Mesothelial cell of epicardium (in vitro differentiated cells): ENCODE measurements at places on chromosomes 1 and 21.

GRCh38 chr1:9701665-9702064 lies 50.1 kb downstream of the PIK3CD start:
- no peak for DNase-seq

DNA sequence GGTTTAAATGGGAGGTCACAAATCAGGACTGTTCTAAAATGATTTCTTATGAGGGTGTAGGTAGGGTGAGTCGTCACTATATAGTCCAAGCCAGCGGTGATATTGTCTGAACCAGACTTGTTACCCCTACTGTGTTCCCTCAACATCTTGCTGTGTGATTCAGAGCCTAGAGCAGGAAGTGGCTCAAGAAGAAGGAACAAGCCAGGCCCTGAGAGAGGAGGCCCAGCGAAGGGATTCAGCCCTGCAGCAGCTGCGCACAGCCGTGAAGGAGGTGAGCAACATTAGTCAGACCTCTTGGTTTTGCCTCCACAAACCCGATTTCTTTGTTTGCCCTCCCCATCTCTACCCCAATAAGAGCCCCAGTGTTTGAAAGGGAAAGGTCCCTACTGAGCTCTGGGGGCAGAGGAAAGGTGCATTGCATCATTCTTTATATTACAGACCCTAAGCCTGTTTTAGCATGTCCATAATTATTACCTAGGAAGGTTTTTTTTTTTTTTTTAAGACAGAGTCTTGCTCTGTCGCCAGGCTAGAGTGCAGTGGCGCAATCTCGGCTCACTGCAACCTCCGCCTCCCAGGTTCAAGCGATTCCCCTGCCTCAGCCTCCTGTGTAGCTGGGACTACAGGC lies 5.0 kb upstream of the SH3BGRL3 start:
- DNase-seq, result no peak

GRCh38 chr1:41492341-41492848 lies 7.9 kb upstream of the EDN2 start:
- DNase-seq, result no peak

DNA sequence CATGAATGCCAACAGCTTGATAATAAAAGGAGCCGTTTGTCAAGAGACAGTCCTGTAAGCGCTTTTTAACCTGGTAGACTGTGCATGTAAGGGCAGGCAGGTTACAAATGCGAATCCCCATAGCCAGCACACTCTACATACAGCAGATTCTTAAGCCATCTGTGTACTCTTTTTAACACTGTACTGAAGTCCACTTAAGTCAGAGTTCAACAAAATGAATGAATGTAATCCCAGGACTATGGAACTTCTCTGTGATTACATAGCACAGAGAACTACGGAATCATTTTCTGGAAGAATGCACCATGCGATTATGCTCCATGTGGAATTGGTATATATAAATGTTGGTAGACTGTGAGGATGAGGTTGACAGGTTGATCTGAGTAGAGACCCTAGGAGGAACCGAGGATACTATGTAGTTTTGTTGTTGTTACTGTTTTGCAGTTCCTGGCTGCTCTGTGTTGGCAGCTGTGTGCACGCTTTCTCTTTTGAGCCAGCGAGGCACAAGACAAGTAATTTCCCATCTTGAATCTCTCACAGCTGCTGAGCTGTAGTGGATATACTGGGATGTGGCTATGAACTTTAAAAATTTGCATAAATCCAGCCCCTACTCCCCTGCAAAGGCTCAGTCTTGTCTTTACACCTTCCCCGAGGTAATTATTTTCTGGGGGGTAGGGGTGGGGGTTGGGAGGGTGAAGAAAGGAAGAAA lies 21.9 kb downstream of the LRRC8D start:
- no peak for DNase-seq

DNA sequence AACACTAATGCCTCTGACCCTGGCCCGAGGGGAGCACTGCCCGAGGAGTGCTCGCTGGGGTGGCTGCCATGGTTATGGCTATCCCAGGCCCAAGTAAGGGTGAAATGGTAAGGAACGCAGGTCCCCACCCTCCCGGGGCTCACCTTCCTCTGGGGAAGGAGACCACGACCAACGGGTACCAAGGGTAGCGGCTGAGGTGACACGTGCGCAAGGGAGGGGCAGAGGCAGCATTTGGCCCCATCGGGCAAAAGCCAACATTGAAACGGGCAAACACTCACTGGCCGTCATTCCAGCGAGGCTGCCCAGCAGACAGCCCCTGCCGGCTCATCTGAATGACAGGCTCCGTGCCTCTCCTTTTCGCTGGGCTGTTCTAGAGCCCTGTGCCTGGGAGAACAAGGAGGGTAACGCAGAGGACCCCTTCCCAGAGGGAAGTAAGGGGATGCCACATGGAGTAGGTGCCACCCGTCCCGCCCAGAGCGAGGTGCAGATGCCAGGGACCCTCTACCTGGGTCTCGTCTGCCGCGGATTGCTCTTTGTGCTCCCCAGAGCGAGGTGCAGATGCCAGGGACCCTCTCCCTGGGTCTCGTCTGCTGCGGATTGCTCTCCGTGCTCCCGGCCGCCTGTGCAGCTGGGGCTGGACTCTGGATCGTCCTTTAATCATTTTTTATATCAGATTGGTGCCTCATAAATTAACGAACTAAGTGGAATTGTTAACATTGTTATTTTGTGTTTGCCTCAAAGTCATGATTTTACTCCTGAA lies 16.2 kb downstream of the ACTRT2 start:
- no peak for DNase-seq

GRCh38 chr1:55600242-55600641 lies 385.1 kb upstream of the USP24 start:
- DNase-seq, result no peak

DNA sequence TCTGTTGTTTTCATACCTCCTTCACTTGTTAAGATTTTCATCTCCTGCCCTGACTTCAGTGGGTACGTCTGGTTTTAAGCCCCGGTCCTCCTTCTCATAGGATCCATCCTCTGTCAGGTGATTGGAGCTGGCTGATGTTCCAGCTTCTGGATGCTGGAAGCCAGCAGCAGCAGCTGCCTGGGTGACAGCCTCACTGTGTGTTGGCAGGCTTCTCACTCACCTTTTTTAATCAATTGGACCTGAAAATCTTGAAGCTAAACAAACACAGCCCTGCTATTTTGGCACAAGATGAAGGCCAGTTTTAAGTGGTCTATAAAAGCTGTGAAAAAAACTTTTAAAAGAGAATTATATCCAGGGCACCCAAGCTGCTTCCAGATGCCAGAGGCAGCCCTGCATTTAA lies 181.0 kb downstream of the DISC1 start:
- DNase-seq, result no peak

DNA sequence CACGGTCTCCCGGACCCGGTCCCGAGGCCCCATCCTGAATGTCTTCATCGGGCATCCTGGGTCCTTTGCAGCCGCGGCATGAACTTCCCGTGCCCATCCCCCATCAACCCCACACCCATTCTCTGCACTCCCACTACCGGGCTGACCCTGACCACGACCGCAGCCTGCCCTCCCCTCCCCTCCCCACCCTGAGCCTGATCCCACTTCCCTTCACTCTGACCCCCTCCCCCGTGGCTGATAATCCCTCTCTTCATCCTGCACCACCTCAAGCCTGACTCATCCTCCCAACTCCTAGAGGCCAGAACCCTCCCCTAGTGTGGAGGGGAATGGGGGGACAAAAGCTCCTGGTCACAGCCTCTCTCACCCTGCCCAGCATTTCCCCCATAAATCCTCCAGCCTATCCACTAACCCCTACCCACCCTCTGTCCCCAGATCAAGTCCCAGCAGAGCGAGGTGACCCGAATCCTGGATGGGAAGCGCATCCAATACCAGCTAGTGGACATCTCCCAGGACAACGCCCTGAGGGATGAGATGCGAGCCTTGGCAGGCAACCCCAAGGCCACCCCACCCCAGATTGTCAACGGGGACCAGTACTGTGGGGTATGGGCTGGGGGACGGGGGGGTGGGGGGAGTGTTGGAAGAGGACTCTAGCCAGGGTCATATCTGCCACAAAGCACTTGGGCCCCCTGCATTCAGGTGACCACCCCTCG lies 602 bp downstream of the SH3BGRL3 start:
- no peak for DNase-seq

GRCh38 chr1:165879946-165880345 lies 52.5 kb downstream of the UCK2 start:
- no peak for DNase-seq

- no peak for DNase-seq
Observed at GRCh38 chr1:23742670-23743286, 493 bp upstream of the ELOA start.

GRCh38 chr21:43866260-43866629 lies 1.2 kb downstream of the AGPAT3 start:
- no peak for DNase-seq

DNA sequence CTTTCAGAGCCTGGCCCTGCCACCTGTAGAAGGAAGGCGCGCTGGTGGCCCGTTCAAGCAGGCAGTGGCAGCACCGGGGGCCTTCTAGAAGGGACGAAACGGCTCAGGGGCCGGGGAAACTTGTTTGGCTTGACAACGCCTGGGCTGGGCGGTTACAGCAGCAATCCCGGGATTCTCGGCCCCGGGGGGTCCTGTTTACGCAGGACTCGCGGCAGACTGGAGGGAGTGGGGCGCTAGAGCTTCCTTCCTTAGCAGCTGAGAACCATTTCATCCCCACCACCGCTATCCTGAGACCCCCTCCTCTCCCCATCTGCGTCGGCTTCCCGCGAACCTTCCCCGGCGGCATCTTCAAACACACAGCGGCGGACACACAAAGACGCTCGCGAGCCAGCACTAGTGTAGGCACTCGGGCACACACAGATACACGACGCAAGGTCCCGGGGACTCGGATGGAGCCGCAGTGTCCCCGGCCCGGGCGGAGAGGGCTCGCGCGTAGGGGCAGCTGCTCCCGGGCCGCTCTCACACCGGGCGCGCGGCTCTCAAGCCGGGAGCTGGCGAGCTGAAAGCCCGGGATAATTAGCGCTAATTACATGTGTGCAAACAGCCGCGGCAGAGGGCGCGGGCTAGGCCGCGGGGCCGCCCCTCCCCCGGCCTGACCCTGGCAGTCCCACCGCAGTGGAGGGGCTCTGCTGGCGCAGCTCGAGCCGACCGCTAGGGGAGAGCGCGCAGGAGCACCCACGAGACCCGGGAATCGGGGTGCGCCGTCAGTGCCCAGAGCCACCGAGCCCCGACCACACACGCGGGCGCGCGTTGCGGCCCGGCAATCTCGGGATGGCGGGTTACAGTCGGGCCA lies 271.4 kb downstream of the FOXD2 start:
- DNase-seq, result no peak

DNA sequence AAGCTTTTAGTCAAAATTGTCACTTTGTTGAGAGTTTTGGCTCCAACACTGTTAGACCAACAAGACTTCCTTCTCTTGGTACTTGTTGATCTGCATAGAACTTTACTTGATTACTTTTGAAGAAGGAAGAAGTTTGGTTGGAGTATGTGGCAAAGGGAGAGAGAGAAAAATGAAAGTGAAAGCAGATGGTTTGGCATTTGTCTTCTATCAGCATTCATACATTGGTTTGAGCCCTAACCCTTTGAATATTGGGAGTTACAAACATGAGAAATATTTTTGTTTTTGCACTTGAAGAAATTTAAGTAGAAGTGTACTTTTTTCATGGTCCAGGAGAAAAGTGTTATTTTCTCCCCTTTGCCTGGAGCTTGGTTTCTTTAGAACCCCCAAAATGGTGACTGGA lies 169.8 kb downstream of the ADGRL4 start:
- DNase-seq, result no peak

- no peak for DNase-seq
Observed at GRCh38 chr1:5291889-5292288, 637.5 kb downstream of the AJAP1 start.

DNA sequence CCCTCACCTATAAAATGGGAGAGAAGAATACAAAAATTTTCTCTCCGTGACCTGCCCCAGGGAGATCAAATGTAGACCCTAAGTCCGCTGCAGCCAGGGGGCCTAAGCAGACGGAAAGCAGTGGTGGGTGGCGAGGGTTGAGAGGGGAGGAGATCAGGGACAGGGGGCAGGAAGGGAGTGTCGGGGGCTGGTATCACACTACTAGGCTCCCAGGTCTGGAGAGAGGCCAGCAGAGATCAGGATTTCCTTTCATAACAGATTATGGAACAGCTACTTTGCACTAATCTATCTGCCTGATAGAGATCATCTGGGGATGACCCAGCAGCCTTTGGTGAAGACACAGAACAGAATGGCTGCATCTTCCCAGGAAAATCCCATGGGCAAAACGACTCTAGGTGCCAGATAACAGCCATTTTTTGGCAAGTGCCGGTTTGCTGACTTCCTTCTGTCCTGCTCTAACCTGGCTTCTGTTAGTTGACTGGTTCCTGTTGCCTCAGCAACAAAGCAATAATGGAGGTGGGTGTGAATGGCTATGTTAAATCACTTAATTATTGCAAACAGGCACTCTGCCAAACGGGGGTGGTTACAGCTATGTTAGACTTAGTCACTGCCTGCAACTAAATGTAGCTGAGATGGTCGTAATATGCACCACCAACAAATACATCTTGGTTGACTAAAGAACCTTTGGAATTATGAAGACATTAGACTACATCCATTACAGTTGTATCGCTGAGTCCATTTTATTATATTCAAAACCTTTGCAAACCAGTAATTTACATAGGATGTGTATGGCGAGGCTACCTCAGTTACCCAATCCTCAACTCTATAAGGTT lies 30.0 kb upstream of the EPS8L3 start:
- no peak for DNase-seq

DNA sequence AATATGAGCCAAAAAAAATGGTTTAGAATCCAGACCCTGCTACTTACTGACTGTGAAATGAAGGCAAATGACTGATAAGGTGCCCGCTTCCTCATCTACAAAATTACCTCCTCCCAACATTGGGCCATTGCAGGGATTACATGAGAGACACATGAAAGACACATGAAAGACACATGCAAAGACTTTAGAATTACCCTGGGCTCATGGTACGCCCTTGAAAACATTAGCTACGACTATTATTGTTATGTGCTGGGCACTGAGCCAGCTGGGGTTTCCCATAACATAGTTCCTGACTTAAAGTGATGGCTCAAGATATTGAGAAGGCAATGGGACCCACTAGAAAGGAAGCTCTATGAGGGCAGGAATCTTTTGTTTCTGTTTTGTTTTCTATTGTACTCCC lies 43.7 kb upstream of the KANK4 start:
- no peak for DNase-seq

- no peak for DNase-seq
Observed at GRCh38 chr1:158674302-158674701, 12.2 kb downstream of the SPTA1 start.

DNA sequence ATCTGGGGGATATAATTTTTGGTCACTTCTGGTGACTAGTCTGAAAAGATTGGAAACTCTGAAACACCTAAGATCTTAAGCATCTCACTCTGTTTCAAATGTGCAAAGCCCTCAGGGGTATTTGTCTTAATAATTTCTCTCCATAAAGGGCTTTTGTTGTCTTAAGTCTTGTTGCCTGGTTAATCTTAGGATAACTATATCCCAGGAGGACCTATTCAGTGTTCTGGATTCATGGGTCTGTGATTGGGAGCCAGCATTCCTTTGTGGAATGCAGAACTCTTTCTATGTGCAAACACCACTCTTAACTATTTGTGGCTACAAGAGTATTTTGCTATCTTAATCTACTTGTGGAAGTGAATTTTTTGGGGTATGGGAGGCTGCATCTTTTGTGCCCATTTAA lies 1573.0 kb upstream of the PRMT6 start:
- DNase-seq, result no peak

- no peak for DNase-seq
Observed at GRCh38 chr21:32359719-32360260, 33.0 kb downstream of the URB1 start.

GRCh38 chr1:178464141-178464540 lies 32.6 kb downstream of the CLEC20A start:
- no peak for DNase-seq
